CD4-positive, alpha-beta T cell (primary cell): ENCODE measurements at places on chromosomes 13 and 19.

DNA sequence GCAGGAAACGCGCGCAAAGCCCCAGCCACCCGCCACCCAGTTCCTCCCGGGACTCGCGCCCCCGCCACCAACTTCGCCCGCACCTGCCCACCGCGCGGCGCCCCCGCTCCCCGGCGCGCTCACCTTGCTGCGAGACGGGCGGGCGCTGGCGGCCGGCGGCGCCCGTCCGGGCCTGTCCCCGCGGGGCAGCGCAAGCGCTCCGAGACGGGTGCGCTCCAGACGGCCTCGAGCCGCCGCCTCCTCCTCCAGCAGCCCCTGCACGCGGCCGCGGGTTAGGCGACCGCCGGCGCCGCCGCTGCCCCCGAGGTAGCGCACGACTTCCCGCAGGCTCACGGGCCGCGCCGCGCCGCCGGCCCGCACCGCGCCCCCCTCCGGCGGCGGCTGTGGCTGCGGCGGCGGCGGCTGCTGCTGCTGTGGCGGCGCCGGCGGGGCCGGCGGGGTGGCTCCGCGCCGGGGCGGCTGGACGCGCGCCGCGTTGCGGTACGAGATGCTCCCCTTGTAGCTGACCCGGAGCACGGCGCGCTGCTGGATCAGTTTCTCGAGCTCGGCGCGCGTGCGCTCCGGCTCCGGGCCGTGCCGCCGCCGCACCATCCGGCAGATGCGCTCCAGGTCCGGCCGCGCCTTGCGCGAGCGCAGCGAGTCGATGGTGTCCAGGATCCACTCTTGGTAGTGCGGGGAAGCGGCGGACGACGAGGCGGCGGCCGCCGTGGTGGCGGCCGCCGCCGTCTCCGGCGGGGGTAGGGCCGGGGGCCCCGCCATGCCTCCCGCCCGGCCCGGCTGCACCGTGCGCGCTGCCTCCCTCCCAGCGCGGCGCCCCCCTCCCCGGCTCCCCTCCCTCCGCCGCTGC, 666 bp downstream of the SAMD1 start:
- DNase-seq = no peak

- DNase-seq = no peak
Measured at GRCh38 chr13:26987486-26988013, 184.1 kb downstream of the USP12 start.

DNA sequence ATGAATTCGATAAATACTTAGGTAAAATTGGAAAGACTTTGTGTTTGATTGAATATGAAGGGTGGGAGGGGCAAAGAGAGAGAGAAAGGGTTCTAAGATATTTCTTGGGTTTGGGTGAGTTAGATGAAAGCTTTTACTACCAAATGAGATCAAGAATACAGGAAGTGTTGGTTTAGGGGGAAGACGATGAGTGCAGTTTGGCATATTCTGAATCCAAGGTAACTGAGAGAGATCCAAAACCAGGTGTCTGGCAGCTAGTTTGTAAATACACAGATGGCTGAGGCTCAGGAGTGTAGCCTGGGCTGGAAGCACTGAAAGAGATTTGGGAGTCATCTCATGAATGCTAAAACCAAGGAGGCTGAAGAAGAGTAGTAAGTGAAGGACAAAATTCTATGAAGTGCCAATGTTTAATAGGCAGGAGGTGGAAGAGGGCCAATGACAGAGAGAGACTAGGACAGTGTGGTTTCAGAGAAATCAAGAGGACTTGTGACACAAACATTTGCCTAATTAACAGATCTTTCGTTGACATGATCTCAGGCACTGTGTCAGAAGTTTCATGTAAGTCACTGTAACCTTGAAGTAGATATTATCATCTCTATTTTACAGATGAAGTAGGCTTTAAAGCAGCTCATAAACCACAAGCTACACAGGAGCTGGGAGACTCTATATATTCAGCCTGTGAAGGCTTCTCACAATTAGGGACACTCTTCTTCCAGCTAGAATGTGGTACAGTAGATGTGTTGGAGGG, 70.2 kb upstream of the ZDHHC20 start:
- no peak for DNase-seq

GRCh38 chr13:47917022-47917574, 84.0 kb downstream of the SUCLA2 start:
- no peak for DNase-seq

- DNase-seq = no peak
Measured at GRCh38 chr13:46160065-46160464, 21.9 kb downstream of the LCP1 start.

DNA sequence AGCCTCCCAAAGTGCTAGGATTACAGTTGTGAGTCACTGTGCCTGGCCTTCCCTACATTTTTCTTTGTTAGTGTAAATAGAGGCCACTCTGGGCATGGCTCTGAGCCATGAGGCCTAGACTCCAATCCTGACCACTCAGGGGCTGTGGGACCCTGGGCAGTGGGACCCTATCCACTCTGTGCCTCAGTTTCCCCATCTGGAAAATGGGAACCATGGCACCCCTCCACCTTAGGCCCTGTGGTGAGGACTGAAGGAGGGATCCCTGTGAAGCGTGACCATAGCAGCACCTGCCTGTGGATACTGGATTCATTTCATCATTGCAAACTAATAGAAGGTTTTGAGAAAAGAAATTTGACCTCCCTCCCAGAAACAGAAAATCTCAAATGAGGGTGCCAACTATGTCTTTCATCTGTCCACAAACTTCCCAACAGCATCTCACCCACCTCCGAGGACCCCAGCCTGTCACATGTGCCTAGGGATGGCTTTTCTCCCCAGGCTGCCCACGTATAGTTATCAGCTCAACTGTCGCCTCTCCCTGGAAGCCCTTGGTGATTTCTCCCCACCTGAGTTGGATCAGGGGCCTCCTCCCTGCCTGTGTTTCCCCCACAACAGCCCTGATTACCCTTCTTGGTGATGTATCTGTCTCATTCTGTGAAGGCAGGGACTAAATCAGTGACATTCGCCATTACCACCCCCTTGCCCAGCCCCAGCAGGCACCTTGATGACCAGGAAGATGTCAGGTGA, 5.6 kb downstream of the ANGPTL8 start:
- no peak for DNase-seq

DNA sequence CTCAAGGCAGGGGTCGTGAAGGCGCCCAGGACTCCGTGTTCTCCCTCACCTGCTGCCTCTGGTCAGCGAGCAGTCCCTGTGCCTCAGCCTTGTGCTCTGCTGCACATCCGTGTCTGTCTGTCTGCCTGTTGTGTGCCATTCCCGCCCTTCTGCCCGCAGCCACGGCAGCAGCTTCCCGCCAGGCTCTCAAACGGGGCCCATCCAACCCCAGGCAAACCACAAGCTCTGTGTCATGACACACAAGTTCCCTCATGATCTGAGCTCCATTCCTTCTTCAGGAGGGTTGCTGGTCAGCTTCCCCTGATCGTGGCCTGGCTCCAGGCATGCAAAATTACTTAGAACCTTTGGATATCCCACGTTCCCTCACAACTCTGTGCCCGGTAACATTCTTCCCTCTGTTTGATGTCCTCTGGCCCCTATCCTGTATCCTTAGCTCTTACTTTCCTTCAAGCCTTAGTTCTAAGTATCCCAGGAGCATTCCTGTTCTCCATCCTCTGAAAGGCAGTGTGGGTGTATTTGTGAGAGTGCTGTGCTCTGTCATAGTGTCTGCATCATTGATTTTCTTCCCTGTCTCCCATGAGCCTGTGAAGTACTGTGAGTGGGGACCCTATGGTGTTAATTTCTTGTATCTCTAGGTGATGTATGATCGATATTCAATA, 3.2 kb downstream of the GPR183 start:
- DNase-seq = peak; percentile 72

- no peak for DNase-seq
Measured at GRCh38 chr13:101262306-101262705, 154.0 kb downstream of the NALCN start.

DNA sequence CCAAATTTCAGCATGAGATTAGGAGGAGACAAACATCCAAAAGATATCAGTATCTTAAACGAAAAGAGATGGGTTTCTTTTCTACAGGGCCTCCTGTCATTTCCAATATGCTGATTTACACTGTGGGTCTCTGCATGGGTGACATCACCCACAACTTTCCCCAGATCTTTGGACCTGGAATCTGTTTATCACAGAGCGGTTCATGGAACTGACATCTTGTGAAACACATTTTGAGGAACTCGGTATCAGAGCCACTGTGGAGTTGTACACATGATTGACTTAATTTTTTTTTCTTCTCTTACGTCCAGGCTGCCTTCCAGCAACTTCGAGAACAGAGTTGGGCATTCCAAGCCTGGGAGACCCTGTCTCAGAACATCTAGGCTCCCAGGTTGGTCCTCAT, 80.2 kb upstream of the SERP2 start:
- DNase-seq = no peak

DNA sequence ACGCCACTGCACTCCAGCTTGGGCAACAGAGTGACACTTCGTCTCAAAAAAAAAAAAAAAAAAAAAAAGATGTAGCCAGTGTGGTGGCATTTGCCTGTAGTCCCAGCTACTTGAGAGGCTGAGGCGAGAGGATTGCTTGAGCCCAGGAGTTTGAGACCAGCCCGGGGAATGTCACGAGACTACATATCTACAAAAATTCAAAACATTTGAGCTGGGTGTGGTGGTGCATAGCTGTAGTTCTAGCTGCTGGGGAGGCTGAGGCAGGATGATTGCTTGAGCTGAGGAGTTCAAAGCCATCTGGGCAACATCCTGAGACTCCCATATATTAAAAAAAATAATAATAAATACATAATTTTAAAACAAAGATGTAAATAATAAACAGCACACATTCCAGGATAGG, 46.6 kb downstream of the SMARCA4 start:
- no peak for DNase-seq

GRCh38 chr13:33134213-33134612, 118.0 kb downstream of the KL start:
- no peak for DNase-seq

DNA sequence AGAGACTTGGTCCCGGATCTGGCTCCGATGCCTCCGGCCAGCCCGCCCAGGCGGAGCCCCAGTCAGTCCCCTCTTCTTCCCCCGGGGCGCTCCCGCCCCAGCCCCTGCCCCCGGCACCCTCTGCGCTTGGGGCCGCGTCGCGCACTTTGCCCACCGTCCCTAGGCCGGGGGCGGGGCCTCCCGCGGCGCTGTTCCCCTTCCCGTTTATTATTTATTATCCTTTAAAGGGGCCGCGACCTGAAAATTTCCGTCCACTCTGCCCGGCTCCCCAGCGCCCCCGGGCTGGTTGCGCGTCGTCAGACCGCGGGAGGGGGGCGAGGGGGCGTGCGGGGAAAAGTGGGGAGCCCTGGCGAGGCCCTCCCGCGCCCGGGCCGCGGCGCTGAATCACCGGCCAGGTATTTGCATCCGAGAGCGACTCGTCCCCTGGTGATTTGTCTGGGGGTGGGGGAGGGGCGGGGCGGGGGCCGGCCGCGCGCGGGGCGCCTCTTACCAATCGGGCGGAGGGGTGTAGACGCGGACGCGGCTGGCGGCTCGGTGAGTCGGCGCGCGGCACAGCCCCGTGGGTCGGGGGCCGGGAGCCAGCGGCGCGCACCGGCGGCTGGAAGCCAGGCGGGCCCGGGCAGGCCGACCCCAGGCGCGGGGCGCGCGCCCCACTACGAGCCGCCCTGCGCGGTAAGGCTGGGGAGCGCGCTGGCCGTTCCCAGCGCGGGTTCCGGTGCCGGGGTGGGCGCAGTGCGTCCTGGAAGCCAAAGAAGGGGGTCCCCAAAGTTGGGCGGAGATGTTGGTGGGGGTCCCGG, at the start of gene ARID3A:
Gene ARID3A, plus strand, starts transcription at position 510 of the 797 bp plus-strand sequence. CDS start 3,494 bp downstream, outside the sequence.
- DNase-seq = peak; percentile 55

- DNase-seq = no peak
Measured at GRCh38 chr19:30760014-30760413, 387.8 kb downstream of the ZNF536 start.

DNA sequence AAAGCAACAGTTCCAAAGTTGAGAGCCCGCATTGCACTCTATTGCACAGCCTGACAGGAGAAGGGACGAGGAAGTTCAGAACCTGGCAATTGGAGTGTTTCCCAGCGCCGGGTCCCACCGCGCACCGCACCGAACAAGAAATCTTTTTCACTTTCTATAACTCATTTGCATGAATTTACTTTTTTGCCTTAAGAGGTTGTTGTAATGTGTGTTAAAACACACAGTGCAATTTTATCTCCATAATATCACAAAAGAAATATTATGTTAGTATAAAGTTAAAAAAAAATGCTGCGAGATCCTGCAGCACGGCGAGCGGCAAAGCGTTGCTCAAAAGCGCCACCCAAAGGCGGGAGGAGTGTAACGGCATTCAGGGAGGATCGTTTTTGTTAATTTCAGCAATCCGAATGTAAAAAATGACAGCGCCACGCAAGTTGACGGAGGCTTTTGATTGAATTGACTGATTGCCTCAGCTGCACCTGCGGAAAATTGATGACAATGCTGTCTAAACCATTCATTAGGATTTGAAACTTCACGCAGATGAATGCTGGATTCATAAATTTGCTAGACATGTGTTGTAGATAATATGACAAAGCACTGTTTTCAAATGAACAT, 303.6 kb upstream of the ZNF507 start:
- no peak for DNase-seq

DNA sequence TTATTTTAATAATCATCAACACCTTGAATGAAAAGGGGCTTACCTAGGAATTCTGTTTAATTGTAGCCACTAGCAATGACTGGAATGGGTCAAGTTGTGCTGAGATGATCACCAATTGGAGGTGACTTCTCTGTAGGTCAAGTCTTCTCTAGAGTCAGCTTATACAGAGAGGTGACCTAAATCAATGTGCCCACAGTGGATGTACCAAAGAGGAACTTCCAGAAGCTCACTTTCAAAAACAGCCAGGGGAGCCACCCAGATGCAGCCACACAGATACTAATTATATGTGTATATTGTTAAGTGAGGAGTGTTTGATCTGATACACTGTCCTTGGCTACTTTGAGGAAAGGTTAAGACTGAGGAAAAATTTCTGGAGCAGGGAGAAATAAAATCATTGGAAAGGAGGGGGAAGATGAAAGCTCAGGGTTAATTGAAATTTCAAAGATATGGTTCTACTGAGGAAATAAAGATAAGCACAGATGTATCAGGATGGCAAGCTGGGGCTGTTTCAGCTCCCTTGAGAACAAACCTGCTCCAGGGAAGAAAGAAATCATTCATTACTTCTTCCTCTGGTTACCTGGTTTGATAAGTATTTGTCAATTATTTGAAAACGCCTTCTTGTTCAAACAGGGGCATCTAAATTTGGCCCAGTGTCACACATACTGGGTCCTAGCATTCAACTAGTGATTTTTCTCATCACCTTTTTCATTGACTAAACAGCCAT, 5.1 kb downstream of the GPR183 start:
- DNase-seq = no peak
